ENCODE measurements at places on chromosomes 1 and 21.

GRCh38 chr1:29830383-29830782, 594.1 kb downstream of the PTPRU start:
- DNase-seq: no peak
- no peaks in the 10 kb centered on the region for H3K36me3 ChIP-seq
- no peaks in the 10 kb centered on the region for H3K4me1 ChIP-seq
- no peaks in the 10 kb centered on the region for H3K27me3 ChIP-seq

- no peaks in the 10 kb centered on the region for H3K27me3 ChIP-seq
- H3K36me3 ChIP-seq: no peaks in the 10 kb centered on the region
- no peak overlapping the region for H3K4me3 ChIP-seq
- no peak overlapping the region for H3K27ac ChIP-seq
- no peaks in the 10 kb centered on the region for H3K4me1 ChIP-seq
These were observed 124.5 kb downstream of the TBX15 start for GRCh38 chr1:118863688-118864087.

DNA sequence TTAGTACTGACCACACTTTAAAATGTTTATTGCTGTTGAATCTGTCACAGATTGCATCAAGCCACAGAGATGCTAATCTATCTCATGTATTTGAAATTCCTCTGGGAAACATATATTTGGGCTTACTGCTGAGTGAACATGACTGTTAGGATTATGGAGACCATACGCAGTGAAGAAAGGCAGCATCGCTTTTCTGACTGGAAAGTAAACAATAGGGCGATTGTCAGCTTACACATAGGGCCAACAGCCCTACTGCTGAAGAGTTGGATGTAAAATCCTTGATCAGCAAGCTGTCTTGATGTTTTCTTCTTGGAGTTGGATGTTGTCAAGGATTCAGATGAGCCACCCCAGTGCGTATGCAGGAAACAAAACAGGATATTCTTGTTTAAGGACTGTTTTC, 368.7 kb upstream of the ADGRL2 start:
- no peaks in the 10 kb centered on the region for H3K4me1 ChIP-seq
- H3K27me3 ChIP-seq: no peaks in the 10 kb centered on the region
- H3K27ac ChIP-seq: no peak overlapping the region
- H3K4me3 ChIP-seq: no peak overlapping the region
- DNase-seq: no peak

GRCh38 chr1:244303610-244303969, 148.1 kb downstream of the ADSS2 start:
- no peak overlapping the region for H3K27ac ChIP-seq
- peak; percentile 39 for DNase-seq
- H3K27me3 ChIP-seq: no peaks in the 10 kb centered on the region
- peaks cover 52% of the 10 kb centered on the region for H3K4me1 ChIP-seq

- H3K4me1 ChIP-seq: peaks cover 7% of the 10 kb centered on the region
- H3K27ac ChIP-seq: no peak overlapping the region
- H3K27me3 ChIP-seq: no peaks in the 10 kb centered on the region
These were observed 23.0 kb downstream of the SNRNP40 start for GRCh38 chr1:31273619-31274018.

DNA sequence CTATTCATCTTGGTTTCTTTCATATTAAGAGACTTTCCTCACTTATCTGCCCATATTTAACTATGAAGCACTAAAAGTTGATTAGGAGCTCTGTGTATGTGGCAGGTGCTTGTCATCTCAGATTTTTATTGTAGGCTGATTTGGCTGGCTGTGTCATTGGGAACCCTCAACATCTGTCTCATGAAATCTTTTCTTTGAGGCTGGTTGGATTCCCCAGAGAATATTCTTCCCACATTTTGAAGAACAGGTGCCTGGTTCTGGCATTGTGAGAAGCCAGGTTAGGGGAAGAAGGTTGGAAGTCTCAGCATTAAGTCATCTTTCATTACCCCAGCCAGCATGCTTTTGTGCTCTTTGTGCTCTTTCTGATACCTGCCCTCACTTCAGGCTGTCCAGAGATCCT, 37.1 kb downstream of the EEIG2 start:
- H3K4me1 ChIP-seq: peaks cover 14% of the 10 kb centered on the region
- H3K27me3 ChIP-seq: no peaks in the 10 kb centered on the region
- H3K36me3 ChIP-seq: no peaks in the 10 kb centered on the region
- DNase-seq: no peak

GRCh38 chr21:46518983-46519583, 60.4 kb downstream of the DIP2A start:
- peaks cover 3% of the 10 kb centered on the region for H3K36me3 ChIP-seq
- DNase-seq: no peak
- H3K27ac ChIP-seq: no peak overlapping the region
- no peaks in the 10 kb centered on the region for H3K27me3 ChIP-seq
- H3K4me3 ChIP-seq: no peak overlapping the region
- H3K4me1 ChIP-seq: peaks cover 17% of the 10 kb centered on the region

DNA sequence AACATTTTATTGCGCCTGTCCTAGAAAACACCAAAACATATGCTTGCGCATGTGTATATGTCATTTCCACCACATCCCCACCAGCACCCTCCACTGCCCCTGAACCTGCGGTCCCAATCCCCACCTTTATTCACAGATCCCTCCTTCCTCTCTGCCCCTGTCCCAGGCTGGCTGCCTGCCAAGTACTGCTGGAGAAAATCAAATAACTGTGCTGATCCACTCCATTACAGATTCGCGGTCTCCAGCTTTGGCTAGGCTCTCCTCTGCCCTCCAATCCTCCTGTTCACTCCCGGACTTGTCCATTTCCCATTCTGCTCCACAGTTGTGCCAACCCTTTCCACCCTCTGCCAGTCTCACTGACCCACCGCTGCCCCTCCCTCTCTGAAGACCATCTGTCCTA, 59.3 kb upstream of the GJB5 start:
- no peak overlapping the region for H3K27ac ChIP-seq
- H3K27me3 ChIP-seq: no peaks in the 10 kb centered on the region
- no peaks in the 10 kb centered on the region for H3K36me3 ChIP-seq
- H3K4me1 ChIP-seq: no peaks in the 10 kb centered on the region
- no peak overlapping the region for H3K4me3 ChIP-seq

DNA sequence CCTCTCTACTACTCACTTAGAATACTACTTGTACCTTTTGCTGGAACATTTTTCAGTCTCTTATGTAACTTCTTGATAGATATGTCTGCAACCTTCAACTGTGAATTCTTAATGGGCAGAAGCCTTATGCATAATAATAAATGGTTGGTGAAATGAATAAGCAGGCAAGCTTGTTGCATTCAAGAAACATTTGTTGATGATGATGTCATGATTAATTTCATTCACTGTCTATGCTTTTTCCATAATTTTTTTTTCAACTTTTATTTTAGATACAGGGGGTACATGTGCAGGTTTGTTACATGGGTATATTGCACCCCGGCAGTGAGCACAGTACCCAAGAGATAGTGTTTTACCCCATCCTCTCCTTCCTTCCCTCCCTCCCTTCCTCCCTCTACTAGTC, 48.0 kb downstream of the SIPA1L2 start:
- H3K27me3 ChIP-seq: no peaks in the 10 kb centered on the region
- no peak overlapping the region for H3K27ac ChIP-seq
- peaks cover 21% of the 10 kb centered on the region for H3K4me1 ChIP-seq
- DNase-seq: no peak

DNA sequence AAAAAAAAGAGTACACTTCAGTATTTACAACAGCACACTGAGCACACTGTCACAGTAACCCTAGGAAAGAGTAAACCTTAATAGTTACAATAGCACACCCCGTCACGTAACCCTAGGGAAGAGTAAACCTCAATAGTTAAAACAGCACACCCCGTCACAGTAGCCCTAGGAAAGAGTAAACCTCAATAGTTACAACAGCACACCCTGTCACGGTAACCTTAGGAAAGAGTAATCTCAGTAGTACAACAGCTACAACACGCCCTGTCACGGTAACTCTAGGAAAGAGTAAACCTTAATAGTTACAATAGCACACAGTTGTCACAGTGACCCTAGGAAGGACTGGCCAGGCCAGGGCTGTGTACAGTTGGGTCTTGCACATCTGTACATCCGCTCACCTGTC, 3.0 kb downstream of the CDK11A start:
- H3K27ac ChIP-seq: no peak overlapping the region
- no peaks in the 10 kb centered on the region for H3K27me3 ChIP-seq
- H3K4me3 ChIP-seq: no peak overlapping the region
- H3K4me1 ChIP-seq: no peaks in the 10 kb centered on the region

GRCh38 chr21:33078907-33079582, 9.1 kb downstream of the OLIG1 start:
- no peaks in the 10 kb centered on the region for H3K36me3 ChIP-seq
- H3K4me1 ChIP-seq: no peaks in the 10 kb centered on the region
- peaks cover 28% of the 10 kb centered on the region for H3K27me3 ChIP-seq
- DNase-seq: no peak
- H3K4me3 ChIP-seq: no peak overlapping the region

DNA sequence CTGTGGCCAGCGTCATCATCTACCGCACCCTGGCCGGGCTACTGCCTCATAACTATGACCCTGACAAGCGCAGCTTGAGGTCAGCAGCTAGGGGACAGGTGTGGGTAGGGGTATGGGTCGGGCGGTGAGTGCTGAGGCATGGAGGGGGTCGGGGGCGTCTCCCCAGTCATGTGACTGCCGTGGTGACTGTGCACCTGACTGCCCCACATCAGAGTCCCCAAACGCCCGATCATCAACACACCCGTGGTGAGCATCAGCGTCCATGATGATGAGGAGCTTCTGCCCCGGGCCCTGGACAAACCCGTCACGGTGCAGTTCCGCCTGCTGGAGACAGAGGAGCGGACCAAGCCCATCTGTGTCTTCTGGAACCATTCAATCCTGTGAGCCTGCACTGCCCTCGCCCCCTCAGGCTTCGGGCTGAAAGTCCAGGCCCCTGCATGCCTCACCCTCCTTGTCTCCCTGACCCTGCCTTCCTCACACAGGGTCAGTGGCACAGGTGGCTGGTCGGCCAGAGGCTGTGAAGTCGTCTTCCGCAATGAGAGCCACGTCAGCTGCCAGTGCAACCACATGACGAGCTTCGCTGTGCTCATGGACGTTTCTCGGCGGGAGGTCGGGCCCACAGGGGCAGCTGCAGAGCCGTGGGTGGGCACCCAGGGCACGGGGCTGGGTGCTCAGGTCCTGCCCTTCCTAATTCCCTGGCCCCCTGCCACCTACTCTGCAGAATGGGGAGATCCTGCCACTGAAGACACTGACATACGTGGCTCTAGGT, 13.5 kb downstream of the PSRC1 start:
- H3K27me3 ChIP-seq: no peaks in the 10 kb centered on the region
- H3K4me1 ChIP-seq: no peaks in the 10 kb centered on the region
- no peak for DNase-seq

GRCh38 chr1:37890378-37891014, 31.1 kb upstream of the MTF1 start:
- DNase-seq: peak; percentile 54
- no peak overlapping the region for H3K4me3 ChIP-seq
- no peak overlapping the region for H3K27ac ChIP-seq
- H3K36me3 ChIP-seq: peaks cover 22% of the 10 kb centered on the region
- no peaks in the 10 kb centered on the region for H3K27me3 ChIP-seq
- H3K4me1 ChIP-seq: no peaks in the 10 kb centered on the region

DNA sequence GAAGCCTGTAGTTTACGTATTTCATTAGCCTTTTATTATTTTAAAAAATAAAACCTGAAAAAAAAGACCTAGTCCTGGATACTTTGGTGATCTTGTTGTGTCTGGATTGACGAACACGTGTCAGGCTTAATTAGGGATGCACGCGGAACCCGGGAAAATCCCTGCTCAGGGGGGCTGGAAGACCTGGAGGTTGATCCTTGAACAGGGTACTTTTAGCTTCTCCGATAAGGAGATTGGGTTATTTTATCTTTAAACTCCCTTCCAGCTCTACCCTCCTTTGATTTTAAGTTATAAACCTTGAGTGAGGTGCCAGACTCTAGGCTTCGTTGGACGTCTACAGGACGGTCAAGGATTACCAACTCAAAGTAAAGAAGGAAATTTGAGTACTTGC, 552 bp upstream of the ZNF691 start:
- H3K36me3 ChIP-seq: peaks cover 7% of the 10 kb centered on the region
- H3K4me1 ChIP-seq: peaks cover 12% of the 10 kb centered on the region
- H3K4me3 ChIP-seq: peak overlapping the region; percentile 72
- no peaks in the 10 kb centered on the region for H3K27me3 ChIP-seq
- no peak for DNase-seq

GRCh38 chr1:237799762-237800474, 90.8 kb downstream of the ZP4 start:
- no peaks in the 10 kb centered on the region for H3K4me1 ChIP-seq
- H3K27me3 ChIP-seq: no peaks in the 10 kb centered on the region
- no peak overlapping the region for H3K4me3 ChIP-seq
- no peak for DNase-seq
- H3K27ac ChIP-seq: no peak overlapping the region
- H3K36me3 ChIP-seq: no peaks in the 10 kb centered on the region

- H3K36me3 ChIP-seq: no peaks in the 10 kb centered on the region
- H3K27me3 ChIP-seq: no peaks in the 10 kb centered on the region
- peaks cover 7% of the 10 kb centered on the region for H3K4me1 ChIP-seq
- H3K4me3 ChIP-seq: no peak overlapping the region
- no peak overlapping the region for H3K27ac ChIP-seq
These were observed 233.5 kb upstream of the NRIP1 start for GRCh38 chr21:15298306-15298705.

DNA sequence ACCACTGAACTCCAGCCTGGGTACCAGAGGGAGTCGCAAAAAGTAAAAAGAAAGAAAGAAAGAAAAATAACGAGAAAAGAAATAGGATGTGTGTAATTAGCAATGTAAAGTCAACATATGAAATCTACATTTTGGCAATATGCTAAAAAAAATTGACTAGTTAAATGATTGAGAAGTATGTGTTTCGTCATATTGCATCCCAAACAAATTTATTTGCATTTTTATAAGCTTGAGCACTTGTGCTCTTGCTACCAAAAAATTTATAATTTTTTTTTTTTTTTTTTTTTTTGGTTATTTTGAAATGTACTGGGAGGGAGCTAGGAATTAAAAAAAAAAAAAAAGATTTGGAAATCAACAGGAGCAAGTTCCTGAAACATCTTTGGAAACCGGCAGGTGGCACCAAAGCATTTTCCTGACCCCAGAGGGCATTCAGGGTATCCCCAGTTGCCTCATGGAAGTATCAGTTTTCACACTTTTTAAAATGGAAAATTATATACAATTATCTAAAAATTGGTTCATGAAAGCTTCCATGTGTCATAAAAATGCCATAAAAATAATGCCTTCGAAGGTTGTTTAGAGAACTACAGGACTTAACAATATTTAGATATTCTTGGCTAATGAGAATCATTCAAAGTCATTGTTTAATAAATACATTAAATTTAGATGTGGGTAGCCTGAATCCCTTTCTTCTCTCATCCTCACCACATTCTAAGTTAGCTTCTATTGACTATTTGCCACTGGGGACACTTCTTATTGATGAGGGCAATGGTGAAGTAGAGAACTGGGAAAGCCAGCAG, 4.8 kb upstream of the HEATR1 start:
- peaks cover 5% of the 10 kb centered on the region for H3K4me1 ChIP-seq
- peaks cover 6% of the 10 kb centered on the region for H3K27me3 ChIP-seq
- no peaks in the 10 kb centered on the region for H3K36me3 ChIP-seq
- H3K27ac ChIP-seq: no peak overlapping the region
- peak; percentile 74 for DNase-seq
- no peak overlapping the region for H3K4me3 ChIP-seq

GRCh38 chr21:15433091-15433490, 296.7 kb upstream of the USP25 start:
- no peak overlapping the region for H3K27ac ChIP-seq
- no peak for DNase-seq
- H3K4me3 ChIP-seq: no peak overlapping the region

- no peaks in the 10 kb centered on the region for H3K27me3 ChIP-seq
- H3K4me3 ChIP-seq: no peak overlapping the region
- no peak overlapping the region for H3K27ac ChIP-seq
- no peak for DNase-seq
- H3K36me3 ChIP-seq: no peaks in the 10 kb centered on the region
These were observed 186.5 kb upstream of the VAMP3 start for GRCh38 chr1:7584643-7585042.

GRCh38 chr1:17295292-17295691, 12.7 kb upstream of the PADI4 start:
- no peak for DNase-seq
- no peak overlapping the region for H3K4me3 ChIP-seq
- H3K4me1 ChIP-seq: no peaks in the 10 kb centered on the region
- H3K27ac ChIP-seq: no peak overlapping the region

All from endothelial cell of umbilical vein (primary cell).